LNCaP clone FGC (cell line): ENCODE measurements at places on chromosomes 7 and 10.

DNA sequence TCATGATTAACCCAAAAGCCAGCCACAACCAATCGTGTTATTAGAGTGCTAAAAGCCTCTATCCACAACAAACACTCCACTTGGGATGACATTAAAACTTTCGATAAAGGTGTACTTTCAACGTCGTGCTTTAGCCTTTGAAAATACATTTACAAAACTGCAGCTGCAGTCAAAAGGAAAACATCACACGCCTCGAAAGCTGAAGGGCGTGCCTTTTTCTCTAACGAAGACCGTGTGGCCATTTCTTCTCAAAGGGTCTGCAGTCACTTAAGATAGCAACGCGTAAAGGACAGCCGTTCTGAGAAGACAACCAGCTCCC, 1.1 kb downstream of the ARHGAP12 start:
- no peak for DNase-seq

DNA sequence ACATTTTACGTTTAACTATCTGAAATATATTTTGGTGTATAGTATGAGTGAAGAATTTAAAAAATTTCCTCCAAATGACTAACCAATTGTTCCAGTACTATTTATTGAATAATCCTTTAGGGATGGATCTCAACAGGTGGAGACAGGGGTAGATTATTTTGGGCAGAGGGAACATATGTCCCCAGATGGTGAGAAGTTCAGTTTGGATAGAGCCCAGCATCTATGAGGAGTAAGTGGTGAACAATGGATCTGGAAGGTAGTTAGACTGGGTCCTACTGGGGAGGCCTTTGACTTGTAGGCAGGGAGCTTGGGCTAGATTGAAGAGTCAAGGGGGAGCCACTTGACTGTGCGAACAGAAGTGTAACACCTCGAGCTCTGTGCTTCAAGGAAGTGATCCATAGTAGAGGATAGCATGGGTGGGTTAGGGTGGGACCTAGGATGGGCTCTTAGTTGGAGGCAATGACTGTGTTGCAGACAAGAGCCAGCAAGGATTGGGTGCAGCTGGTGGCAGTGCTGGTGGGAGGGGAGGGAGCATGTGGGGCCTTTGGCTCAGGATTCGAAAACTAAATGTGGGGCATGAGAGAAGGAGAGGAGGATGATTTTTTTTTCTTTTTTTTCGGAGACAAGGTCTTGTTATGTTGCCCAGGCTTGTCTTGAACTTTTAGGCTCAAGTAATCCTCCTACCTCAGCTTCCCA, 3.9 kb upstream of the PURB start:
- no peak for DNase-seq

DNA sequence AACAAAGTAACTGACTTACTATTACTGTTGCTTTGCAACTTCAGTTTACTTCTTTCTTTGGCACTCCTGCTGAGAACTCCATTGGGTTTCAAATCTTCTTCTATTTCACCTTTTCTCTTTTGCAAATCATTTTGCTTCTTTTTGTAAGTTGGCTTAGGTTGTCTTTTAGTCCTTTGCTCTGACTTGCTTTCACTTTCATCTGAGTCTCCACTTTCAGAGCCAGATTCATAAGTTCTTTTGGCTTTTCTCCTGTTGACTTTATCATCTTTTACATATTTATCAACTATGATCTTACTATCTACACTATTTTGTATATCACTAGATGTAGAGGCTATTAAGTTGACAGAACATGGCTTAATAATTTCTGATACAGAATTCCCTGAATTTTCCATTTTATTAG, 73.4 kb downstream of the NRBF2 start:
- no peak for DNase-seq

DNA sequence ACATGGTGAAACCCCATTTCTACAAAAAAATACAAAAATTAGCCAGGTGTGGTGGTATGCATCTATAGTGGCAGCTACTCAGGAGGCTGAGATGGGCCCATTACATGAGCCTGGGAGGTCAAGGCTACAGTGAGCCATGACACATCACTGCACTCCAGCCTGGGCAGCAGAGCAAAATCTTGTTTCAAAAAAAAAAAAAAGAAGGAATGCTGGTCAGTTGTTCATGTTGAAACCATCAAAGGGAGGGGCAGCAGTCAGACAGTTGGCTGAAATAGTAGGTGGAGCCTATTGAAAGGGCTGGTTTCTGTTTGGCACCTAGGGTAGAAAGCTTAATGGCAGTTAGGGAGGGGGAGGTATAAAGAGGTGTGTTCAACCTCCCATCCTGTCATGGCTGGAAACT, 323.0 kb downstream of the GALNT17 start:
- no peak for DNase-seq

GRCh38 chr7:17601921-17602320, 303.5 kb downstream of the AHR start:
- no peak for DNase-seq

DNA sequence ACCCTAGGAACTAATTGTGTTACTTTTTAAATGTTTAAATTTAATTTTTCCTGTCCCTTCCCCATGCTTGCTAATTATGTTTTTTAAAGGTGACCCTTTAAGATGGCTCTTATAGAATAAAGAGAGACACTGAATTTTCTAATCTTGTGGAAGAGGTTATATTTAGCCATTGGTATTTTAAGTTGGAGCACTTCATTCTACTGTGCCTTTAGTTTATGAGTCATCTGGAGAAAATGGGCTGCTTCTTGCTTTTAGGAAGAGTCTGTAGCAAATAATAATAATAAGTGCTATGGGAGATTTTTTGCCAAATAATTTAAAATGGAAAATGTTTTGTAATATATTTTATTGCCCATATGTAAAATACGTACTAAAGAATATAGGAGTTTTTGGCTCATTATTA, 139.7 kb downstream of the ADK start:
- no peak for DNase-seq

DNA sequence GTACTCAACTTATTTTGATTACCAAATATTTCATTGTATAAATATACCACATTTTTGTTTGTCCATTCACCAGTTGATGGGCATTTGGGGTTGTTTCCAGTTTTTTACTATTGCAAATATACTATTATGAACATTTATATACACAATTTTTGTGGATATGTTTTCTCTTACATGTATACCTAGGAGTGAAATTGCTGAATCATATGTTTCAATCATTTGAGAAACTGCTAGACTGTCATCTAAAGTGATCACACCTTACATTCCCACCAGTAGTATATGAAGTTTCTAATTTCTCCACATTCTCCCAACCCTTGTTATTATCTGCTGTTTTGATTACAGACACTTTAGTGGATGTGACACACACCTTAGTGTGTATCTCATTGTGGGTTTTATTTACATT, 257.9 kb downstream of the ABCA13 start:
- no peak for DNase-seq

DNA sequence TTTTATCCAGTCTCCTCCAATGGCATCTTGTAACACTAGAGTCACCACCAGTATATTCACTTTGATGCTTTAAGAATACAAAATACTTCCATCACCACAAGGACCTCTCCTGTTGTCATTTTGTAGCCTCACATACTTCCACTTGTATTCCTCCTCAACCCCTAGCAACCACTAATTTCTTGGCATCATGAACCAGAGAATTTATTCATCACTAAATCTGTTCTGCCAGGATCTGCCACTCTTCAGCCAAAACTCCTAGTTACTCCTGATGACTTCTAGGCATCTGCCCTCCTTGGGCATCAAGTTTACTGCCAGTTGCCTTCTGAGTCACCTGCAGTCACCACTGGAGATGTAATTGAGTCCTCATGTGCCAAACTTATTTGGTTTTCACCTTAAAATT, 906.8 kb downstream of the CNTNAP2 start:
- DNase-seq = no peak

- no peak for DNase-seq
Observed at GRCh38 chr7:46210467-46210866, 289.4 kb upstream of the IGFBP3 start.

DNA sequence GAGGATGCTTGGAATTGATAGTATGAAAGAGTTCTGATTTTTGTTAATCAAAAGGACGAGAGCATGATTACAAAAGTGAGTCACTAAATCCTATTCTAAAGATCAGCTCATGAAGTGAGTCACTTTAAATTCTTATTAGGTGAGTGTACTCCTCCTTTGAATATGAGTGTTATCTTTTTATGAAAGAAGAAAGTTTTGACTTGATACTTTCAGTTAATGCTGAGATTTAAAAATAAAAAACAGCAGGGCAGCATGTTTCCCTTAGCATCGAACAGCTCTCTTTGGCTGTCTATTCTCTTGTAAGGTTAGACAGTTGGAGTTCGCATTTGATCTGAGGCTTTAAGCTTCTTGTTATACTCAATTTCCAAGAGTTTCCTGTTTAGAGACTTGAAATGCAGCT, 222.0 kb downstream of the TWIST1 start:
- no peak for DNase-seq

- no peak for DNase-seq
Observed at GRCh38 chr10:131710142-131710861, 190.5 kb upstream of the PPP2R2D start.

GRCh38 chr10:44384601-44385025, 284 bp downstream of the CXCL12 start:
- DNase-seq = no peak

DNA sequence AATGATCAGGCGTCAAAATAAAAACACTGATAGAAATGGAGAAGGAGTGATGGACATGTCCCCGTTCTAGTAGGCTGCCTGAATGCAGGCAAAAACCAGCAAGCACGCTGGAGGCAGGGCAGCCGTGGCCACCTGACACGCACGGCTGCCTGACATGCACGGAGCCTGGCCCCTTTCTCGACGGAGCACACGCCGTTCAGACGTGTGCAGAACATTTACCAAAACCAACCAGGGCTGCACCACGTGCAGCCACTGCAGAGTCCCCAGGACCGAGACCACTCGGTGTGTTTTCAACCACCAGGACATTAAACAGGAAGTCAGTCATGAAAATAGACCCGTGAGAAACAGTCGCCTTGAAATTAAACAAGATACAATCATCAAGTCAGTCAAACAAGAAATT, 61.9 kb upstream of the NKX6-2 start:
- no peak for DNase-seq

DNA sequence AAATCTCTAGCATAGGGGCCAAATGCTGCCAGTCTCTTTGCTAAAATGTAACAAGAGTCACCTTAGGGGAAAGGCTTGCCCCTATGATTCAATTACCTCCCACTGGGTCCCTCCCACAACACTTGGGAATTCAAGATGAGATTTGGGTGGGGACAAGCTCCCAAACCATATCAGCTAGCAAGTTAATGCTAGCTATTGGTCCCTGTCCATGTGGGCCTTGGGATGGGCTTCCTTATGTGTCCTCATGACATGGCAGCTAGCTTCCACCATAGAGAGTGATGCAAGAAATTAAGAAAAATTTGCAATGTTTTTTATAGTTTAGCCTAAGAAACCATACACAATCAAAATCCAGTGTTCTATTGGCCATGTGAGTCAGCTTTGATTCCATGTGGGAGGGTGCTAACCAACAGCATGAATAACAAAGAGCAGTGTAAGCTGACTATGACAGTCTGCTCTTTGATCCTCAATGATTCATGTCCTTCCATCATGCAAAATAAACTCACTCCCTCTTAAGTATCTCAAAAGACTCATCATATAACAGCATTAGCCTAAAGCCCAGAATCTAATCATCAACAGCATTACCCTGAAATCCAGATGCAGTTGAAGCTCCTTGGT, 21.7 kb upstream of the ZNF365 start:
- DNase-seq = no peak

DNA sequence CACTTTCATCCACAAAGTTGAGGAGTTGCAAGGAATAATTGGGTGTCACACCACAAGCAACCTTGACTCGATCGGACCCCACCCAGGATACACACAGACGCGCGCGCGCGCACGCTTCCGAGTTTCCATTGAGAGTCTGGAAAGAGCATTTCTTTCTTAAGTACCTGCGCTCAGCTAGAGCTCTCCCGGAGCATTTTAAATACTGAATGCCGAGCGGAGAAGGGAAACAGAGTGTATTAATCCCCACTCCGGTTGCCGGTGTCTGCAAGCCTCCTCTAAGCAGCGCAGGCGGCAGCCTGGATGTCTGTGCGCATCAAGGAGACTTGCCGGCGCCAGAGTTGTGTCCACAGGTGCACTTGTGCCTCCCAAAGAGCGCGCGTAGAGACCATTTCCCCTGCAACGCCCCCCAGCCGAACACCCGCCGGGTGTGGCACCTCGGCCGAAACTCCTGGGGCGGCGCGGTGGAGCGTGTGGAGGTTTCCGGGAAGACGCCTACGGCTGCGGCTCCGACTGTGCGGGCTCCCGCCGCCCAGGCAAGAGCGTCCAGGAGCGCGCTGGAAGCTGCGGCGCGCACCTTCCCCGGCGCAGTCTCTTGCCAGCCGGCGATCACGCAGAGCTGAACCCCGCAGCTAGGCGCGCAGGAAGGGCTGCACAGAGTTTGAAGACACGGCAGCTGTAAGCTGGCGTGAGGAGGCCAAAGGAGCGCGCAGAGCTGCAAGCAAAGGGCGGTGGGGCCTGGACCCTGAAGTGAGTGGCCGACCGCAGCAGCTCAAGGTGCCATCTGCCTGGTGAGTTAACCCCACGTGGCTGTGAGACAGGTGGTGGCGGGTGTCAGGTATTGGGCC, 1.1 kb upstream of the FEZF1 start:
- no peak for DNase-seq

DNA sequence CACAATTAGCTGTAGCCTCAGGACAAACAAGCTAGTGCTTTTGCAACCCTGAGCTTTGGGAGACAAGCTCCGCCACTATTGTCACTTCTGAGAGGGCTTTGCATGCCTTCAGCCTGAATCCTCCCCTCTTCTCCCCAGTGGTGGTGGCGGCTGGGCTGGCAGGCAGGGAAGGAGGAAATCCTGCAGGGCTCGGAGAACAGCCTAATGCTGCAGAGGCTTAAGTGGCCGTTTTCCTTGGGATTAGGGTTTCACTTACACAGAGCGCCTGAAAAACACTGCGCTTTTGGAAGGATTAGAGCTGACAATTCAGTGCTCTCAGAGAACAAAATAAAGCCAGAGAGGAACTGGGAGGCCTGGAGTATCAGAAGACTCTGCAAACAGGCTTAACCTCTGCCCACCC, 71.3 kb downstream of the PAX2 start:
- no peak for DNase-seq

DNA sequence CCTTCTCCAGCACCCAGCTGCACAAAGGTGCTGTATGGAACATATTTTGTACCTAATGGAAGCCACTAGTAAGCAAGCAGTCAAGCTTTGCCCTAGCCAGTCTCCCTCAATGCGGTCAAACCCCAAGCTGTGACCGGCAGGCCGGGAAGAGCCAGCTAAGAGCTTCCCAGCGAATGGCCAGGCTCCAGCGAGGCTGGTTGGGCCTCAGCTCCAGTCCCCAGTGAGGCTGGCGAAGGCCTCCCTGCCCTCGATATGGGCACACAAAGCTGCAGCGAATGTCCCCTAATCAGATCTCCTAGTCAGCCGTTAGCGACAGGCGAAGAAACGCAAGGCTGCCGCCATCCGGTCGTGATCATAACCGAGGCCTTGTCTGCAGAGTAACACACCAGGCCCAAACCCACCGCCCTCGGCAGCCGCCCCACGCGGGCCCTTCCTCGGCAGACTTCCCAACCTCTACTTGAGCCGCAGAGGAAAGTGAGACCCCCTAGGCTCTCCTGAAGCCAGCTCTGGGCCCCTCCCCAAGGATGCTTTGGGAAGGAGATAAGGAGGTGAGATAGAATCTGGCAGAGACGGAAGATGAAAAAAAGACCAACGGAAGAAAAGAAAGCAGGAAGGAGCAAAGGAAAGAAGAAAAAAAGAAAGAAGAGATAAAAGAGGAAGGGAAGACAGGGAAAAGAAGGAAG, 3.1 kb upstream of the HOXA9 start:
- no peak for DNase-seq
